KG1 (cell line): ENCODE measurements at places on chromosomes 5 and 9.

- DNase-seq = no peak
Measured at GRCh38 chr5:33679791-33680190, 212.0 kb downstream of the ADAMTS12 start.

GRCh38 chr5:135476615-135477581 is 24.7 kb upstream of the TIFAB start:
- no peak for DNase-seq

DNA sequence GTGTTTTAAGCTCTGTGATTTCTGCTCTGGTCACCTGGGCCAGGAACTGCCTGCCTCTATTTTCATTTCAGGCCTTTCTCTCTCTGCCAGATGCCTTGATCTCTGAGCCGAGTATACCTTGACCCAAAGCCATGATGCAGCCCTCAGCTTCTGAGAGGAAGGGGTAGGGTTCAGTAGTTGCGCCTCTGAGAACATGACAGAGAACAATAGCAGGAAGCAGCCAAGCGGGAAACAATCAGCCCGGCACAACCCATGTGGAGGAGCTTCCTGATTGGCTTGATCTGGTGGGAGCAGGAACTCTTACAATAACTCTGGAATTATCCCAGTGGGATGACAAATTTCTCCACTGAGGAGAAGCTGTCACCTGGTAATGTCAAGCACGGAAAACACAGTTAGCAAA is 127.4 kb downstream of the PALM2AKAP2 start:
- DNase-seq = no peak

GRCh38 chr9:4280605-4281004 is 19.3 kb downstream of the GLIS3 start:
- DNase-seq = no peak

DNA sequence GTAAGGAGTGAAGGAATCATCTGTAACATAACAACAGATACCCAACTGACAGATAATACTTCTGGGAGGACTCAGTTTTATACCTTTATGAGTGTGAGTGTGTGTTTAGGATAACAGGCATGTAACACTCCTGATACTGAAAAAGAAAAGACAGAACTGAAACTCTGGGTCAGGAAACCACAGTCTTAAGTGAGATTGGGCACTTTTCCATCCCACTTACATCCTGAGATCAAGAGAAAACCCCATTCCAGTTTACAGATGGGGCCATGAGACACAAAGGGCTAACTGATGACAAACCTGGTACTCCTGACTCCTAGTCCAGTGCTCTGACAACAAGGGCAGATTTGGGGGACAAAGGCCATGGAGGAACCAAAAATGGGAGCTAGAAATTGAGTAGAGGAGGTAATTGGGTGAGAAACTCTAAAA is 18.0 kb downstream of the IL5 start:
- no peak for DNase-seq

- DNase-seq = no peak
Measured at GRCh38 chr9:79287708-79288290, 284.0 kb upstream of the TLE4 start.

- DNase-seq = no peak
Measured at GRCh38 chr9:134626069-134626423, 15.6 kb upstream of the COL5A1 start.

DNA sequence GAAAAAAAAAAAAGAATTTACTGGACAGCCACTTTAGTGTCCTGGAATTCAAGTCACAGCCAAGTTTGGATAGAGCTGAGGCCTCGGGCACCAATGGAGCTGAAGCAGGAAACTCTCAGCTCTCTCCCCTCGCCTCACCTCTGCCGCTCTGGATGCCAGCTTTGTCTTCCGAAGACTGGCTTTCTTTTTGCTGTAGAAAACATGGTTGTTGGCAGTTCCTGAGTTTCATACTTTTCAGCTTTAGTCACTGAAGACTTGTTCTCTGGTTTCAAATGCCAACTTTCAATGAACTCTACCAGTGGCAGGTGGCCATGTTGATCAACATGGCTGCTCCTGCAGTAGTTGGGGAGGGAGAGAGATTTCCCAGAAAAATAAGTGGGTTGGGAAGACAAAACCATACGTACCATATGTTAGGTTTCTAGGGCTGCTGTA is 142.2 kb downstream of the SNX18 start:
- DNase-seq = no peak

- no peak for DNase-seq
Measured at GRCh38 chr5:169860585-169860984, 119.7 kb downstream of the INSYN2B start.

- no peak for DNase-seq
Measured at GRCh38 chr9:125913551-125913950, 166.4 kb downstream of the PBX3 start.

DNA sequence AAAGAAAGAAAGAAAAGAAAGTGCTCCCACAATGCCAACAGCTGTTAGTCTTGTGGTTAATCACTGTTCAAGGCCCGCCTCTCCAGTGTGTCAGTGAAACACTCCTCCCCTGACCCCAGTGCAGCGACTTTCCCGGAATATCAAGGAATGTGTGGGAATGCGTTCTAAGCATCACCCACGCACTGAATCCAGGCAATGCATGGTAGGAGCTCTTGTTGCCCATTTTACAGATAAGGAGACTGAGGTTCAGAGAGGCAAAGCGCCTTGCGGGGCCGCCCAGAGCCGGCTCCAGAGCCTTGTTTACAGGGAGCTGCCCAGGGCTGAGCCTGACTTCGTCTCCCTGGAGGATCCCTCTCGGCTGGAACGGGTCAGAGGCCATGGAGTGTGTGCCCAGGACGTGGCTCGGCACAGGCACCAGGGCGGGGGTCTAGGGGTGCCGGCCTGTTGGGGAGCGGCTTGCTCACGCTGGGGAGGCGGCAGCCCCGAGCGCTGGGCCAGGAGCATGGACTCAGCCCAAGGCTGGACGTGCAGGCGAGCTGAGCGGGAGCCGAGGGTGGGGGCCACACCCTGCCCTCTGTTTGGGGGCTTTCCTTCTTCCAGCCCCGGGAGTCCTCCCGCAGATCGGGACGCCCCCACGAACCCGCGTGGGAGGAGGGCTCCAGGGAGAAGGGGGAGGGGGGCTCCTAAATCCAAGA is 823 bp downstream of the ST6GALNAC6 start:
- DNase-seq = no peak

- DNase-seq = no peak
Measured at GRCh38 chr9:2824564-2824963, 19.3 kb downstream of the PUM3 start.

- DNase-seq = no peak
Measured at GRCh38 chr5:57094753-57095683, 78.8 kb upstream of the GPBP1 start.

GRCh38 chr5:80090884-80091166 is 55.7 kb downstream of the THBS4 start:
- no peak for DNase-seq

GRCh38 chr5:171365351-171365750 is 22.3 kb upstream of the NPM1 start:
- no peak for DNase-seq

DNA sequence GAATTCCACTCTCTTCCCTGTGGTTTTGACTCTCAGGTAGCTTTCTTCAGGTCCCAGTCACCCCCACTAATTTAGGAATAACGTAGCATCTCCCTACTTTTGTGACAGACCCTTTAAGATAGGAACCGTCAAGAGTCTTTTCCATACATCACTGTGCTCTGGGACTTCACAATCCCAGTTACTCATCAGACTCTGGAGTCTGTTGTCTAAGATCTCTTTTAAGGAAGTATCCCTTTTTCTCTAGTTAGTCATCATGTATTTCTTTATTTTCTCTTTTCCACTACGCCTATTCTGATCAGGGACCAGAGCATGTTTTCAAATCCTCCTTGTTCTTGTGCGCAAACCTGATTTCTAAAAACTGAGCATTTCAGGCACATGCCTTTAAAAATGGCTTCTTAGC is 143.0 kb downstream of the GOLPH3 start:
- no peak for DNase-seq

DNA sequence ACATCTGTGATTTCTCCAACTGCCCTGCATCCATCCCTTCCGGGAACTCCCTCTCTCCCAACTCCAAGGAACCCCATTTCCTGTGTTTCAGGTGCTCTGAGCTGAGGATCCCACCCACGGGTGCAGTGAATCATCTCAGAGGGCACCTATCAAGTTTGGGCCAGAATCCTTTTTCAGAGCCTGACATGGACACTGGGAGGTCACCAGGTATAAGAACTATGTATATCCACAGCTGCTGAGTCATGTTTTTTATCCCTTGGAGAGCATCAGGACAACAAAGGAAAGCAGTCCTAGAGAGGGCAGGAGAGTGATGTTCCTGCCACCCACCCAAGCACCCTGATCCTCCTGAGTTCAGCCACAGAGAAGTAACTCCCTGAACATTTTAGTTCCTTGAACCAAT is 3.8 kb downstream of the MED27 start:
- DNase-seq = no peak

DNA sequence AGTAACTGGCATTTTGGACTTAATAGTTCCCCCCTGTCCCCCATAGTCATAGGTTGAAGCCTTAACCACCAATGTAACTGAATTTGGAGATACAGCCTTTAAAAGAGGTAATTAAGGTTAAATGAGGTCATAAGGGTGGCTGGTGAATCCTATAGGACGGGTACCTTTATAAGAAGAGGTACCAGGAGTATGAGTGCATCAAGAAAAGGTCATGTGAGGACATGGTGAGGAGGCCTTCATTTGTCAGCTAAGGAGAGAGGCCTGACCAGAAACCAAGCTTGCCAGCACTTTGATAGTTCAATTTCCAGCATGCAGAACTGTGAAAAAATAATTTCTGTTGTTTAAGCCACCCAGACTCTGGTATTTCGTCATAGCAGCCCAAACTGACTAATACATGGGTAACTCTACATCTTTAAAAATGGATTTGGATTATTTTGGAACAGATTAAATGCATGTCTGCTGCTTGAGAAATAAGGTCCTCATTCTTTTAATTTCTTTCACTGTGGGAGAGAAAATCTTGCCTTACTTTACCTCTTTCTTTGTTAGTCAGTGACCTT is 9.7 kb downstream of the RASA1 start:
- DNase-seq = no peak

- DNase-seq = no peak
Measured at GRCh38 chr9:2634153-2634552, 12.6 kb downstream of the VLDLR start.

- no peak for DNase-seq
Measured at GRCh38 chr5:118533156-118533555, 455.2 kb downstream of the DTWD2 start.

DNA sequence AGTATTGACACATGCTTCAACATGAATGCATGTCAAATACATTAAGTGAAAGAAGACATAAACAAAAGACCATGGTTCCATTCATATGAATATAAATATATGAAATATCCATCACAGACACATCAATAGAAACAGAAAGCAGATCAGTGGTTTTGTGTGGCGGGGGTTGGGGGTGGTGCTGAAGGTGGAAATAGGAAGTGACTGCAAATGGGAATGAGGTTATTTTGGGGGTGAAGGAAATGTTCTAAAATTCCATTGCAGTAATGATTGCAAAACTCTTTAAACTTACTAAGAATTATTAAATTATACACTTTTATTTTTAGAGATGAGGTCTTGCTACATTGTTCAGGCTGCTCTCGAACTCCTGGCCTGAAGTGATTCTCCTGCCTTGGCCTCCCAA is 28.7 kb downstream of the TAF1L start:
- no peak for DNase-seq

GRCh38 chr5:134917070-134917815 is 12.3 kb downstream of the PCBD2 start:
- DNase-seq = no peak

- no peak for DNase-seq
Measured at GRCh38 chr5:4017076-4017803, 421.6 kb downstream of the IRX1 start.

GRCh38 chr5:158155067-158155466 is 296.1 kb upstream of the CLINT1 start:
- no peak for DNase-seq

DNA sequence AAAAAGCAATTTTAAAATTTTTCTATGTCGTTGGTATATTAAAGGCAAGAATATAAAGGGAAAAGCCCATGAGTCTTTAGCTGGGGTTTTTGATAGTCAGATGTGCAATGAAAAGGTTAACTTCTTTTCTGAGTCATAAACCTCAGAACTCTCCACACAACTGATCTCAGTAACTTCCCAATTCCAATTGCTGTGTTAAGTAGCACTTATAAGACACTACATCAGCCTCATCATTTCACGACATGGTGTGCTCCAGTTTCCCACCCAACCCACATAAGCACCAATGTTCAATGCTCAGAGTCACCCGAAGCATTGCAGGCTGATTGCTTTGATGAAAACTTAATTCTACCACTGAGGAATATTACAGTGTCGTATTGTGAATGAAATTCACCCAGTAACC is 155.8 kb downstream of the TSSK1B start:
- no peak for DNase-seq

DNA sequence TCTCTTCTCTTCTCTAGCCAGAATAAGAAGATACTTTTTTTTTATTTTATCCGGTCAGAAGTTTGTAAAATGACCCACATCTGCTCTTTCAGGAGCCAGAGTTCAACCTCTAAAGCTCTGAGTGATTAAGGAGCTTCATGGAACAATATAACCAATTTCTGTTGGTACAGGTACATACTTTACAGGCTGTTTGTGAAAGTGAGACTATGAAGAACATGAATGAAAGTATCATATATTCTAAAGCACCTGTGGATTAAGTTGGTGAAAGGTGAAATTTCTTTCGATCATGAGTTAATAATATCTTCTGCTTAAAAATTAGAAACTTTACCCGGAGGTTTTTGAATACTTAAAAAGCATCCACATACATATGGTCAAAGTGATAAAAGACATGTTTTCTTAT is 65.2 kb downstream of the DMRT2 start:
- DNase-seq = no peak

GRCh38 chr9:135009794-135010585 is 77.5 kb upstream of the OLFM1 start:
- DNase-seq = no peak

DNA sequence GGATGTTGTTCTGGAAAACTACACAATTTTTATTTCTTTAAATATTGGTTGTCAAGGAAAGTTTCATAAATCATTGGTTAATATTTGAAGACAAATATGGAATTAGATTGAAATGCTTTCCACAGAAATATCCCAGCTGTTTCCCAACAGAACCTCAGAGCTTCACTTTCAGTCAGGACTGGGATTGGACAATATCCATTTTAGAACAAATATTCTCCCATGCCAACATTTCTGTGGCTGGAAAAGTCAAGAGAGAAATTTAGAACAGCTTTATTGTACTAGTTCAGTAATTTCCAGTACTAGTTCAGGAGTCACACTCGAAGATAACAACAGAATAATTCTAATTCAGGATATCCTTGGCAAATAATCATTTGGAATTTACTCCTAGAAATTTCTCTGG is 116.1 kb upstream of the TUT7 start:
- no peak for DNase-seq

GRCh38 chr5:90547072-90547536 is 11.5 kb upstream of the ADGRV1 start:
- no peak for DNase-seq

- no peak for DNase-seq
Measured at GRCh38 chr5:156378159-156378558, 51.2 kb downstream of the SGCD start.

- DNase-seq = no peak
Measured at GRCh38 chr9:34547960-34548611, 25.3 kb upstream of the ENHO start.
